ENCODE measurements at places on chromosomes 5 and 9. TPM values are rescaled to one million over a fixed set of nuclear protein-coding genes. Genes with fewer than 3 reads are reported as not detected.
A peak's percentile ranks its signal among the peaks of the same experiment; 100 is the strongest.

RFESD gene
- total RNA-seq, result 2.6 TPM

SHROOM1 gene
- total RNA-seq, result 7.0 TPM

GRCh38 chr5:1124205-1125029, 12.6 kb upstream of the SLC12A7 start:
- H3K4me3 ChIP-seq, result no peak overlapping the region
- no peaks in the 10 kb centered on the region for H3K4me1 ChIP-seq
- H3K27me3 ChIP-seq, result no peaks in the 10 kb centered on the region
- H3K27ac ChIP-seq, result no peak overlapping the region
- H3K36me3 ChIP-seq, result no peaks in the 10 kb centered on the region

SKIC3 gene
- 69.3 TPM for total RNA-seq

ZNF608 gene
- 63.7 TPM for total RNA-seq

CDH9 gene
- 0.79 TPM for total RNA-seq

GRCh38 chr5:95398989-95399388, 7.8 kb downstream of the FAM81B start:
- H3K4me3 ChIP-seq, result no peak overlapping the region
- H3K4me1 ChIP-seq, result no peaks in the 10 kb centered on the region
- H3K27me3 ChIP-seq, result no peaks in the 10 kb centered on the region

CCIN gene
- total RNA-seq, result not detected

DNA sequence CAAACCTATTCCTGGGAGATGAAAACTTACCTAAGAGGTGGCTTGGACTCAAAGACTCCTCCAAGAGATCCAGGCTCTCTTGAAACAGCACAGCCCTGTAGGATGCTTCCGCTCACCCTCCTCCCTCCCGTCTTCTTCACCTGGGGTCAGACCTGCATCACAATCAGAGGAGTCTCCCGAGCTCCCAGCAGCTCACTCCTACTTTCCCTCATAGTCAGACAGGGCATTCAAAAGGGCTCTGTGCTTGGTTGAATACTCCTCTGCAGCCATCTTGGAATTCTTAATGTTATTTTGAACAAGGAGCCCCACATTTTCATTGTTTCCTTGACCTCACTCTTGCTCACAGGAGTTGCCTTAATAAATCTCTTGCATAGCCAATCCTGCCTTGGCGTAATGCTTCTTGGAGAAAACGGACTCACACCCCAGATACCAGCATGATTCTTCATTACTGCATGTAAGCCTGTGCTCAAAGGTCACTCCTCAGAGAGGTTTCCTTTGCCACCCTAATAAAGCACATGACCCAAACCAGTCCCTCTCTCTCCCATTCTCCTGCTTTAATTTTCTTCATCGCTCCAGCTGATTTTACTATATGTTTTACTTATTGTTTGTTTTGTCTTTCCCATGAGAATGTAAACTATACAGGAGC, 47.1 kb upstream of the IFNK start:
- peaks cover 4% of the 10 kb centered on the region for H3K4me1 ChIP-seq
- peaks cover 21% of the 10 kb centered on the region for H3K36me3 ChIP-seq
- H3K27me3 ChIP-seq, result no peaks in the 10 kb centered on the region

DNA sequence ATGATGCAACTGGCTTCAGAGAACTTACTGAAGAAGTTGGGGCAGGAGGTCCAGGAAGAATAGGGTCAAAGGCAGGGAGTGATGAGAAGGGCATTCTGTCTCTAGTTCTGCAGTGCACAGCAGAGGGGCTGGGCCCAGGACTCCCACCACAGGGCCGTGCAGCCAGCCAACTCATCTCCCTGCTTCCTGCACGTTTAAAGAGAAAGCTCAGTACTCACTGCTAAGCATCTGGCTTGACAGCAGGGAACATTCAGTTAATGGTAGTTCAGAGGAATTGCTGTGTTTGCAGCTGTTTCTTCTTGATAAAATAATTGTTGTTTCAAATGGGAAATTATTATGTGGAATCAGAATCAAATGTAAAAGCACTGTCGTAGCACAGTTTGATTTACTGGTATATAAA, 25.6 kb upstream of the SCAMP1 start:
- H3K27ac ChIP-seq, result no peak overlapping the region
- peaks cover 19% of the 10 kb centered on the region for H3K36me3 ChIP-seq
- no peak for DNase-seq
- no peak overlapping the region for H3K4me3 ChIP-seq

PTGES gene
- 2.4 TPM for total RNA-seq

INSL6 gene
- not detected for total RNA-seq

DNA sequence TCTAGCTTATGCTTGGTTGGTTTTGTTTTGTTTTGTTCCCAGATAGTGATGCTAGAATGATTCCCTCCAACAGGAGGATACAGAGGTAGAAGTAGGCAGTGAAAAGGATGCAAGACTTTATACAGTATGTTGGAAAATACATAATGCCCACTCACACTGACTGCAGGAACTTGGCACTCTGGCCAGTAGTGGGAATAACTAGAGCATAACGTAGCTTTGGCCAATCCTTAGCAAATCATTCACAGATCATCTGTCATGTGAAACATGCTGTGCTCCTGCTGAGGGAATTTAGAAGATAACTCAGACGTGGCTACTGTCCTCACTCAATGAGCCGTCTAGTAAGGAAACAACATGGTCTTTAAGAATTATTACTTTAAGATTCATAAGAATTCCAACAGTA, 13.5 kb downstream of the CFAP90 start:
- H3K27me3 ChIP-seq, result no peaks in the 10 kb centered on the region
- no peak for DNase-seq
- no peak overlapping the region for H3K27ac ChIP-seq
- H3K4me1 ChIP-seq, result no peaks in the 10 kb centered on the region
- no peak overlapping the region for H3K4me3 ChIP-seq

SH2D3C gene
- total RNA-seq, result 1.3 TPM

DNA sequence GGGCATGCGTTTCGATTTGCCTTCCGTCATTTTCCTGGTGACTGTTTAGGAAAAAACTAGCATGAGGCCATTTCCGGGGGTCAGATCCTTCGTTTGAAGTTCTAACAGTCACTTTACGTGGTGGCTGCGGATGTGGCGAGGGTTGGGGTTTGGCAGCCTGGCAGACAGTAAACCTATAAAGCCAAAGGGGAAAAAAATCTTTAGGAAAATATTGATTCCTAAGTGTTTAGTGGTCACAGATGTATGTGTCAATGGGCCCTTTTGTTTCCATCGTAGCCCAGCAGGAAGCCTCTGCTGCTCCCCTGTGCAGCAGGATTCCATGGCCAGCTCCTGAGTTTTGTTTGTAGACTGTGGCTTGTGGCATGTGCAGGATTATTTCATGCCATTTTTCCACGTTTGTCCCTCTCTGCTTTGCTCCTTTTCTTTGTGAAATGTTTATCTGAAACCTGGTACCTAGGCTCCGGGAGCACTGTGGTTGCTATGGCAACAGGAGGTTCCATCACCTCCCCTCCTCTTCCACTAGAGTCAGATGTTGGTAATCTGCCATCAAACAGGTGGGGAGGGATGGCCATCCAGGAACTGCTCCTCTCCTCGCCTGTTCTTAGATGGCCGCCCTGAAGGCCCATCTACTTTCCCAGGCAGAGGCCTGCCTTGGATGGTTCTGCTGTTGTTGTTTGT, 202.3 kb downstream of the AOPEP start:
- no peaks in the 10 kb centered on the region for H3K27me3 ChIP-seq
- peaks cover 5% of the 10 kb centered on the region for H3K36me3 ChIP-seq
- H3K4me1 ChIP-seq, result no peaks in the 10 kb centered on the region
- no peak overlapping the region for H3K4me3 ChIP-seq
- DNase-seq, result no peak

GRCh38 chr5:139969318-139969717, 73.8 kb downstream of the NRG2 start:
- H3K36me3 ChIP-seq, result no peaks in the 10 kb centered on the region
- H3K4me1 ChIP-seq, result no peaks in the 10 kb centered on the region
- no peak overlapping the region for H3K4me3 ChIP-seq
- H3K27ac ChIP-seq, result no peak overlapping the region
- no peak for DNase-seq

DNA sequence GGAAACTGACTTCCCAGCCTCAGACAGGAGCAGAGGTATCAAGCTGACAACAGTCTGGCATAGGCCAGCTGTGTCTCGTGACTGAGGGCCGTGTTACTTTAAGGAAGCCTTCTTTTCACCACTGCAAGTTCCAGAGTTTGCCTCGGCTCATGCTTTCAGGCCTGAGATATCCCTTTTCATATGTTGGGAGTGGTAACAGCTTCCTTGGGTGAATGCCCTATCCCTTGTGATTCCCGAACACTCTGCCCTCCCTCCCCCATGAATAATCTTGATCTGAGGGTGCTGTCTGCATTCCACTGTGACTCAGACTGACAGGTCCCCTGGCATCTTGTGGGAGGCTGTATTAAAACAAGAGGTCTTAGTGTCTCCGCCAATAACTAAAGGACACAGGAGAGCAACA, 49.7 kb upstream of the ARL15 start:
- peaks cover 5% of the 10 kb centered on the region for H3K36me3 ChIP-seq
- no peaks in the 10 kb centered on the region for H3K4me1 ChIP-seq
- H3K4me3 ChIP-seq, result no peak overlapping the region

GRCh38 chr5:432928-433791, 9.8 kb upstream of the EXOC3 start:
- no peaks in the 10 kb centered on the region for H3K36me3 ChIP-seq
- no peaks in the 10 kb centered on the region for H3K27me3 ChIP-seq
- peak; percentile 23 for DNase-seq
- no peak overlapping the region for H3K27ac ChIP-seq

TPPP gene
- total RNA-seq, result 0.48 TPM

ANKRD20A1 gene
- 0.24 TPM for total RNA-seq

DNA sequence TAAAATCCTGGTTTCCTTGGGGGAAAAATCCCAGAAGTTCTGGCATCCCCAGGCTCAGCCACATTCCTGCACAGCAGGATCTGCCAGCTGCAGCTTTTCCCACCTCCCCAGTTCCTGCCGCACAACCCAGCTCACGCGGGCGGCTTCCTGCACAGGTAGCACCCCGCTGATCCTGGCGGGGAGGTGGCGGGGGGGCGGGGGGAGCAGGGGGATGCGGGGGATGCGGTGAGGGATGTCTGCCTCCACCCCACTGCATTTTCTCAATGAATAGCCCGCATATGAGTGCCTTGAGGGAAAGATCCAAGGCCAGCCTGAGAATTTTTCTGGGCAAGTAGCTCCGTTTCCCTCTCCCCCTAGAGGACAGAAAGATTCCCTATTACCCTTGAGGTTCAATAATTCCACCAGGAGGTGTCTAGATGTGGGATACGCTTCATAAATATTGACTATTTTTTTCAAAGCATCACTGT, 21.1 kb downstream of the GFPT2 start:
- peak; percentile 95 for DNase-seq
- H3K4me3 ChIP-seq, result no peak overlapping the region

C5orf52 gene
- total RNA-seq, result not detected

PCDHGA5 gene
- total RNA-seq, result 1.1 TPM

GRCh38 chr5:104734046-104734445, 1171.5 kb upstream of the NUDT12 start:
- no peaks in the 10 kb centered on the region for H3K36me3 ChIP-seq
- no peak overlapping the region for H3K27ac ChIP-seq
- DNase-seq, result no peak
- no peaks in the 10 kb centered on the region for H3K27me3 ChIP-seq
- H3K4me1 ChIP-seq, result no peaks in the 10 kb centered on the region
- H3K4me3 ChIP-seq, result no peak overlapping the region

GRCh38 chr9:132946211-132946610, 1.8 kb upstream of the TSC1 start:
- H3K4me3 ChIP-seq, result no peak overlapping the region
- peaks cover 8% of the 10 kb centered on the region for H3K4me1 ChIP-seq
- no peaks in the 10 kb centered on the region for H3K36me3 ChIP-seq
- no peak for DNase-seq

ROR2 gene
- total RNA-seq, result 2.7 TPM

ZNF454 gene
- total RNA-seq, result not detected

- H3K27ac ChIP-seq, result no peak overlapping the region
- H3K27me3 ChIP-seq, result peaks cover 20% of the 10 kb centered on the region
- H3K4me1 ChIP-seq, result peaks cover 2% of the 10 kb centered on the region
- DNase-seq, result peak; percentile 34
- peak overlapping the region; percentile 99 for H3K4me3 ChIP-seq
Measured at GRCh38 chr5:16935231-16936149, 598 bp downstream of the MYO10 start.

DNA sequence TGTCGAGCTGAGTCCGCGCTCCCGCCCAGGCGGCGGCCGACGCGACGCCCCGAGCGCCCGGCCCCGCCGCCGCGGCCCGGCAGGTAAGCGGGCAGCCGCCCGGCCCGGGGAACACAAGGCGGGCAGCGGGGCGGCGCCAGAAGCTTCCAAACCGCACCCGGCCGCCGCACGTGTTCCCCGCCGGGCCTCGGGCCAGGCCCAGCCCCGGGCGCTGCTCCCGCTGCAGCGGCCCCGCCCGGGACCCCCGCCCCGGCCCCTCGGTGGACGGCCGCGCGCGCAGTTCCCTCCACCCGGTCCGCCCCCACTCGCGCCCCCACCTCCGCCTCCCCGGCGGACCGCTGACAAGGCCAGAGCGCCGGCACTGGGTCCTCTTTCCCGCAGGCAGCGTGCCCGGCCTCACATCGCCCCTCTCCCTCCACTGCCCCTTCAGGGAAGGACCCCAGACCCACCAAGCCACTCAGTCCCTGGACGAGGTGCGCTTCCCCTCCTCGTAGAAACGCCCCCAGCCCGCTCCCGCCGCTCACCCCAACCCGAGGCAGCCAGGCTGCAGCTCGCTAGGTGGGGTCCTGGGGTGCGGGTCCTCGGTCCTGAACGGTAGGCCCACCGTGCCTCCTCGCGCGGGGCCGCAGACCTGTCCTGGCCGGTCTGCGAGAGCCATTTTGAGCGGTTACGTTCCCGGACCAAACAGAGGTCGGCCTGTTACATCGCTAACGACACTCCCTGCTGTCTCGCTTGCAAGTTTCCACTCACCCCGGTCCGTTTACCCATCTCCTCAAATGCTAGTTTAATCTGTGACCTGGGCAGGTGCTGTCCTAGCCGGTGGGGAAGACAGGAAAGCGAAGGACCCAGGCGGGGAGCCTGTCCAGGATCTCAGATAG, 475 bp downstream of the WDR5 start:
- peaks cover 32% of the 10 kb centered on the region for H3K36me3 ChIP-seq
- DNase-seq, result no peak
- H3K27ac ChIP-seq, result no peak overlapping the region
- H3K27me3 ChIP-seq, result no peaks in the 10 kb centered on the region
- H3K4me1 ChIP-seq, result peaks cover 7% of the 10 kb centered on the region

CARD9 gene
- 5.6 TPM for total RNA-seq

GRCh38 chr5:23139338-23140171, 286.4 kb upstream of the CDH12 start:
- H3K27ac ChIP-seq, result no peak overlapping the region
- H3K36me3 ChIP-seq, result no peaks in the 10 kb centered on the region
- H3K4me1 ChIP-seq, result no peaks in the 10 kb centered on the region
